Cardiac septum (tissue), 1 donor: ENCODE measurements at places on chromosomes 7 and 10. TPM values are rescaled to one million over a fixed set of nuclear protein-coding genes. Genes with fewer than 3 reads are reported as not detected.

SLC26A5 gene
- total RNA-seq, result not detected

HPS6 gene
- total RNA-seq, result 12.1 TPM

HOXA3 gene
- total RNA-seq, result 0.40 TPM

ESYT2 gene
- 45.6 TPM for total RNA-seq

TMEM229A gene
- 0.24 TPM for total RNA-seq

CDHR1 gene
- 1.3 TPM for total RNA-seq

ZNF425 gene
- 0.78 TPM for total RNA-seq

CNNM1 gene
- 0.22 TPM for total RNA-seq

GBX1 gene
- total RNA-seq, result 0.57 TPM

ODAD2 gene
- 0.83 TPM for total RNA-seq

TMEM196 gene
- total RNA-seq, result not detected

OR2A1 gene
- 0.19 TPM for total RNA-seq
